ENCODE measurements at places on chromosomes 12 and 14.
A peak's percentile ranks its signal among the peaks of the same experiment; 100 is the strongest.

GRCh38 chr12:62900686-62901272 is 34.2 kb downstream of the PPM1H start:
- DNase-seq = no peak

DNA sequence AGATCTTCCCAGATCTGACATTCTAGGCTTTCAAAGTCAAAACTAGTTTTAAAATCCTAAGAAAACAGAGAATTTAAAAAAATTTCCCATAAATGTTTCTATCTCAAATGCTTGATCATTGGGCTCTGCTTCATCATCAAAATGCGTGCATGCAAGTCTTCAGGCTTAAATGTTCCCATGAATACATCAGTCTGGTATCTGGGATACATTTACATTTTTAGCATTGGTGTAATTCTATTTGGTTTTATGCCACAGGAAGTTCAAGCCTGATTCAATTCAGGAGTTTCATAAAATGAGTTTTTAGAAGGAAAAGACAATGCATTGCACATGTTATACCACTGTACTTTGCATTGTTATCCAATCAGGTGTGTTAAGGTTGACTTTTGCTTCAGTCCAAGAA is 336.4 kb downstream of the PCNX1 start:
- DNase-seq = no peak

DNA sequence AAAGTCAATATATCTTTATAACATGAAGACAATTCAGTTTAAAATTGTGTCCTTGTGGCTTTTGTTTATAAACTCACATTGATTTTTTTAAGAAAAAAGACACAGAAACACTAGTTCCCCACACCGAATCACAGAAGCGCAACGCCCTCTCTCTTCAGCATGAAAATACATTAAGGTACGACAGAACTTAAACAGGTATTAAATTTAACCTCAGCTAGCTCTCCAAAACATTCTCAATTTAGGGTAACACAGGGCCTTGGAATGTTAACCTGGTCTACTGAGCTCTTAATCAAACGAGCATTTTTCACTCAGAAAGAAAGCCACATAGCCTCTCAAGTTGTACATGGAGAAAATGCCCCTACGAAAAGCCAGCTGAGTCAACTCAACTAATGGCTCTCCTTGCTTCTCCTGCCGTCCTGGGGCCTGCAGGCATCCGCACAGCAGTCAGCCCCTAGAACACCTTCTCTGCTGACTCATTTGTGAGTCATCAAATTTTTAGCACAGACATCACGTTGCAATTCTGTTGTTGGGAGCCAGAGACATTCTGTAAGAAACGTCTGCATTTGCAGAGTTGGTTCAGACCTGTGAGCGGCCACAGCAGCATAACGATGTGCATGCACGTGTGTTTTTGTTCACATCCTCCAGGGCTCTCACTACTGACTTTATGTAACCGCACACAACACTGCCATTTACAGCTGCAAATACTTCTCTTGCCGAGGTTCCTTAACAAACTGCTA is 141.6 kb downstream of the ITPR2 start:
- DNase-seq = no peak

- DNase-seq = no peak
Measured at GRCh38 chr12:15151161-15152091, 69.8 kb downstream of the RERG start.

GRCh38 chr14:68800953-68801352 is 8.1 kb upstream of the ZFP36L1 start:
- no peak for DNase-seq

- no peak for DNase-seq
Measured at GRCh38 chr14:32744811-32745445, 193.8 kb upstream of the NPAS3 start.

GRCh38 chr12:95248604-95249360 is 31.2 kb downstream of the VEZT start:
- no peak for DNase-seq

DNA sequence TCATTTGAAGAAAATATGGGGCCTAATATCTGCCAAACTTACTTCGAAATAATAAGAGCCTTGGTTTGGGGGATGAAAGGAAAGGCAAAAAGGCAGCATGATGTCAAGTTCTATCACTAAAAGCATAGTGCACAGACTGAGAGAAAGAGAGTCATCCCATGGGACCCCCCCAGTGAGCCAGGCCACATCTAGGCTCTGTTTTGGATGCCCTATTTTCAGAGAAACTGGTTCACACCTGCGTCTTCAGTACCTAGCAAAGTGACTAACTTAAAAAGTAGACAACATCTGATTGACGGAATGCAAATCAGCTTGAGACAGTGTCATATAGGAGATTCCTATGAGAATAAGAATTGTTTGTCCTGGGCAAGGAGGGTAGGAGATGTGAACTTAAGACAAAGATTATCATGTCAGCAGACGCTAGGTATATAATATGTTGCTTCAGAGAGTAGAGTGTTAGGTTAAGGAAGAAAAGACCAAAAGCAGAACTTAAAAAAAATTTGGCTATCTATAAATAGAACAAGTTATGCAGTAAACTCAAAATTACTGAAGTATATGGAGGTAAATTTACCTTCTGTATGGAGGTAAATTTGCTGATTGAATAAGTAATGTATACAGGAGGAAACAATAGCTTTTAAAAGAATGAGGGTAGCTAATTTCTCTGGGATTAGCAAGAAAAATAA is 148.2 kb downstream of the SLC41A2 start:
- DNase-seq = no peak

GRCh38 chr12:93442411-93443340 is 929 bp upstream of the UBE2N start:
- no peak for DNase-seq

DNA sequence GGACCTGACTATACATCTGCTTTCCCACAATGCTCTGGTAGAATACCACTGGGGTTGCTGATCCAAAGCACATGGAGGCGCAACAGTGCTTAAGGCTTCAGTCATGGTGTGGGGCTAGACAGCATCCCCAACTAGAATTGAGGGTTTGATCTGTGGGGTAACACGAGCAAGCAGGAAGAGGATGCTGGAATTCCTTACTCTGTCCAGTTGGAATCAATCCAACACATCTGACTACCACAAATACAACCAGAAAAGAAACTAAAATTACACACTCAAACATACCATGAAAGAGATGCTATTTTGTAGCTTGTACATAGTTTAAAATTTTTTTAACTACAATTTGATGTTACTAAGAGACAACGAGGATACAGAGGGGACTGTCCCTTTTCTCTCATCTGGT is 40.4 kb upstream of the GTF2A1 start:
- DNase-seq = no peak

- no peak for DNase-seq
Measured at GRCh38 chr12:123427036-123427769, 9.3 kb downstream of the RILPL2 start.

GRCh38 chr12:71449373-71450070 is 9.9 kb downstream of the LGR5 start:
- DNase-seq = no peak

DNA sequence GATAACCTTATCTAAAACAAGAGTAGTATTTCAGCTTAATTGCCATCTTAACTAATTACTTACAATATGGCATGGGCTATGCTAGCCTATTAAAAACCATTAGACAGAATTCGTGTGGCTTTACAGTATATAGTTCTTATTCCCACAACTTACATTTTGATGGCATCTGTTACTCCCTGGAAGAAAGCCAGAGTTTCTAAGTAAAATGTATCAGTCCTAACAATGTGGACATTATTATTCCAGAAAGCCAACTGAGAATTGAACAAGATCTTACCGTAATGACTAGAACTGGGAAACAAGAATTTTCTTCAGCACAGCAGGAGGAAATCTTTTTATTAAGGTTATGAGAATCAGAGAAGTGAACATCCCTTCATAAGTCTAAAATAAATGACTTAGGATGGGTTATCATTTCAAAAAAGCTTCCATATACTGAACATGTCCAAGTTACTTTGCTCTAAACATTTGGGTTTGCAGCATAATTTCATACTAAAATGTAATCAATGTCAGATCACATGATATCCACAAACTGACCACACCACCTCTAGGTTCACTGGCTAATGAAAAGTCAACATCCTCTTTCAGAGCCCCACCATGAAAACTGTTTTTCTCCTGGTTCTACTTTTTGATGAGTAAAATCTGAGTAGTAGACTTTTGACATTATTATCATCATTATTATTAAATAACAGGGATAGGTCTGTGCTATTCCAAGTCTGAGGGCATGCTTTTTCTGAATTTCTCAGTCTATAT is 179.7 kb downstream of the SSPN start:
- DNase-seq = no peak

GRCh38 chr12:90102957-90103652 is 394.5 kb upstream of the ATP2B1 start:
- DNase-seq = peak; percentile 12

- DNase-seq = no peak
Measured at GRCh38 chr12:113860950-113861349, 105.2 kb downstream of the RBM19 start.

GRCh38 chr12:27534060-27534764 is 10.2 kb downstream of the PPFIBP1 start:
- no peak for DNase-seq

GRCh38 chr12:57734591-57734990 is 4.0 kb downstream of the AGAP2 start:
- DNase-seq = no peak

- DNase-seq = no peak
Measured at GRCh38 chr12:115450710-115451109, 766.7 kb upstream of the TBX3 start.

GRCh38 chr14:53927171-53927570 is 29.5 kb downstream of the BMP4 start:
- no peak for DNase-seq

DNA sequence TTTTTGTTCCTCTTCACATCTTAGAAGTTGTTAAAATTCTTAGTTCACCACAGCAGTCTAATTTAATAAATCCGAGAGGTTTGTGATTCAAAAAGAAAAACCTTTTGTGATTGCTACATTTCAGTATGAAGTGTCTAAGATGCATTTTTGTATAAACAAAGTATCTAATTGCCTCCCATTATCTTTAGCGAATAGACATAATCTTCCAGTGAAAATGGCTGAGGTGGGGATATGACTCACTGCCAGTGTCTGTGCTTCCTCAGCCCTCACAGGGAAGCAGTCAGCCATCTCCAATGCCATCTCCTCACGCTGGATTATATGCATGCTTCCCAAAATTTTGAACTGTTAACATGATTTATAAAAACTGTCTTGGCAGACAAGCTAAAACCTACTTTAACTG is 7.6 kb downstream of the GCH1 start:
- no peak for DNase-seq

DNA sequence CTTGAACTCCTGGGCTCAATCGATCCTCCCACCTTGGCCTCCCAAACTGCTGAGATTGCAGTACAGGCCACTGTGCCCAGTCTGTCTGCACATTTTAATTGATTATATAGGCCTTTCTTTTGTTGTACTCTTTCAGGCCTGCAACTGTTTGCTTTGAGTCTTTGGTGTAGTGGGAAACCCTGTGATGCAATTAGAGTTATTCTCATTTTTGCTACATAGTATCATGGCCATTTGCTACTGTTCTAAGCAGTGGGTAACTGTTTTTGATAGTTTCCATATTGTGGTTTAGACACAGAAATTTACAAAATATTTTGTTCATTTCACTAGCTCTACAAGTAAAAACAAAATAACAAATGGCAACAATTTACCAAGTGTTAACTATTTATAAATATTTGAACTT is 6.3 kb upstream of the TUBA1B start:
- DNase-seq = no peak

- DNase-seq = no peak
Measured at GRCh38 chr14:26344596-26344995, 253.2 kb downstream of the NOVA1 start.

- DNase-seq = no peak
Measured at GRCh38 chr12:112049351-112049750, 36.1 kb downstream of the ERP29 start.

- DNase-seq = no peak
Measured at GRCh38 chr12:46388427-46389021, 16.0 kb upstream of the SLC38A2 start.

GRCh38 chr14:25055992-25056687 is 6.2 kb upstream of the STXBP6 start:
- no peak for DNase-seq

- DNase-seq = no peak
Measured at GRCh38 chr12:46210873-46211439, 57.9 kb downstream of the SLC38A1 start.

DNA sequence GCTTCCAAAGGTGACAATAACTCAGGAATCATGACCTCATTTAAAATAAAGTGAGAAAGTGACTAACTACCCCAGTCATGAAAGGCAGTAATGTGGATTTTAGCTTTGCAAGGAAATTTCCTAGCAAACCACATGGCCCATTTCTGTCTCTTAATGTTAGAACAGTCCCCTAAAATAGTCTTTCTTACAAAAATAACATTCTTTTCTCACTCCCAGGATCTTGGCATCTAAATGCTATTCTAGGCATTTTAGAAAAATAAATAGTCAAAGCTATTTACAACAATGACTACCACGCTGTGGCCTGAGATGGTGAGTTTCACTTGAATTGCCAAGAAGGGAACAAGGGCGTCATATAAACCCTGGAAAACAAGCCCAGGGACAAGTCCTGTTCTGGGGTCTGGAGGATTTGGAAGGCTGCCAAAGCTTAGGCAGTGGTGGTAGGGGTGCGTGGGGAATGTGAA is 101.2 kb upstream of the CCDC175 start:
- DNase-seq = no peak

GRCh38 chr12:47088021-47088944 is 8.5 kb upstream of the AMIGO2 start:
- no peak for DNase-seq

- DNase-seq = no peak
Measured at GRCh38 chr14:31930493-31931240, 146.4 kb upstream of the ARHGAP5 start.

GRCh38 chr12:131637986-131638385 is 72.9 kb upstream of the SFSWAP start:
- DNase-seq = no peak

- DNase-seq = no peak
Measured at GRCh38 chr14:55254581-55254980, 16.6 kb upstream of the FBXO34 start.

DNA sequence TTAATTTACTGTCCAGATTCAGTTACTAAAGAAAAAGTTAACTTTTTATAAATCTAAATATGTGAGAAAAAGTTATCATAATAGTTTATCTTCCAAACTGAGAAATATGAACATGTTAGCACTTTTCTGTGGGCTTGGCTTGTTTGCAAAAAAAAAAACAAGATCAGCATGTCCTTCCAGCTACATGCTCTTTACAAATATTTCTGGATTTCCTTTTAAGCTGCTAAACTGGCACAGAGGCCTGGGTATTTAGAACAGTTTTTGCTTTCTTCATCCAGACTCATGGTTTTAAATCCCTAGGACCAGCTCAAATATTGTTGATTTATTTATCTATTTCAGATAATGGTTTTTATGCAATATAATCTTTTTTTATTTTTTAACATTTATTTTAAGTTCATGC is 1444.5 kb upstream of the FLRT2 start:
- DNase-seq = no peak

GRCh38 chr12:25701290-25701689 is 148.2 kb upstream of the LMNTD1 start:
- no peak for DNase-seq

Data from stimulated activated CD4-positive, alpha-beta T cell treated with anti-CD3 and anti-CD28 coated beads, TNF-alpha, amount 100 ng/mL, for 48 hours (primary cell).